Heart right ventricle (tissue), 16 donors: ENCODE measurements at places on chromosomes 5 and 9.

GRCh38 chr5:128546658-128547281 lies 8.7 kb upstream of the FBN2 start:
- no peak for DNase-seq

DNA sequence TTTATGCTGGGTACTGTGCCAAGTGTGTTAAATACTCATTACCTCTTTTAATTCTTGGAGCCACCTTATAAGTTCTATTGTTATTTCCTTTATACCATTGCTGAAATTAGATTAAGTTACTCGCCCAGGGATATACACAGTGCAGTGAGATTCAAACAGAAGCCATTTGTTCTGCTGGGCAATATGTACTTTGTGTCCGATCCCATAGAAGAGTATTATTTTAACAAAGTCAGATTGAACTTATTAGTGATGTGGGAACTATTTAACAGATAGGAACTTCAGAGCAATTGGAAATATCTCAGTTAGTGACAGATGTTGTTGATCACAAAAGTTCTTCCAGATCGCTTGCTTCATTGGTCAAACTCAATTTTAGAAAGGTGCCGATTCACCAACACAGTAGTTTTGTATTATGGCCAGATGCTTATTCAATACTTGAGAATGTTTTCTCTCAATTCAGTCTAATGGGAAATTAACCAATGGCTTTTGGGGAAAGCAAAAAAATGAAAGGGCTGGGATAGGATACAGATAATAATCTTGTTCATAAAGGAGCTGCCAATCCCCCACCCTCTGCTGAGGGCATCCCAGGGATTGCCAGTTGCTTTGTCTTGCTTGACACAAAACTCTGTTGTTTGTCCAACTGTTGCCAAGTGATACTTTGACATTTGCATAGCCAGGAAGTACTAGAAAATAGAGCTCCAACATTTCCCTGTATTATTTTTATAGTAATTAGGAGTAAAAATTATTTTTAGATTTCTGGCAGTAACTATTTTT lies 94.8 kb upstream of the SEMA6A start:
- no peak for DNase-seq

- DNase-seq: no peak
Measured at GRCh38 chr5:499233-500209, 24.7 kb downstream of the SLC9A3 start.

DNA sequence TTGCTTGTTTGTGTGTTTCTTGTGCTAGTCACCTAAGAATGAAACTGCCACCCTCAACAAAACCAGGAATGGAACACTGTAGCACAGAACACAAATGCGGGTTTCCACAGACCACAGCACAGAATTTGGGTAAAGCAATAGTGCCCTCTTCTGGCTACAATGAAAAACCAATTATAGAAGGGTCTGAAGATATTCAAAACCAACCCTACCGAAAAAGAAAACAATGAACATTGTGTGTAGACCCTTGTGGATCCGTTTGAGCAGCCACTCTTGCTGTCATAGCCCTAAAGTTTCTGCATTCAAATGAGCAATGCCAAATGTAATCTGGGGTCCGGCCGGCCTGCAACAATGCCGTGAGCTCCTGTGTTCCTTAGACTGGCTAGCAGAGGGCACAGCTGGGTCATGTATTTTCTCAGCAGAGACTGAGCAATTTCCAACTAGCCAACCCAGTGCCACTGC lies 8.3 kb upstream of the ENC1 start:
- DNase-seq: no peak

- DNase-seq: no peak
Measured at GRCh38 chr5:114988096-114988495, 181.6 kb downstream of the TRIM36 start.

- no peak for DNase-seq
Measured at GRCh38 chr5:156473269-156473908, 146.4 kb downstream of the SGCD start.

DNA sequence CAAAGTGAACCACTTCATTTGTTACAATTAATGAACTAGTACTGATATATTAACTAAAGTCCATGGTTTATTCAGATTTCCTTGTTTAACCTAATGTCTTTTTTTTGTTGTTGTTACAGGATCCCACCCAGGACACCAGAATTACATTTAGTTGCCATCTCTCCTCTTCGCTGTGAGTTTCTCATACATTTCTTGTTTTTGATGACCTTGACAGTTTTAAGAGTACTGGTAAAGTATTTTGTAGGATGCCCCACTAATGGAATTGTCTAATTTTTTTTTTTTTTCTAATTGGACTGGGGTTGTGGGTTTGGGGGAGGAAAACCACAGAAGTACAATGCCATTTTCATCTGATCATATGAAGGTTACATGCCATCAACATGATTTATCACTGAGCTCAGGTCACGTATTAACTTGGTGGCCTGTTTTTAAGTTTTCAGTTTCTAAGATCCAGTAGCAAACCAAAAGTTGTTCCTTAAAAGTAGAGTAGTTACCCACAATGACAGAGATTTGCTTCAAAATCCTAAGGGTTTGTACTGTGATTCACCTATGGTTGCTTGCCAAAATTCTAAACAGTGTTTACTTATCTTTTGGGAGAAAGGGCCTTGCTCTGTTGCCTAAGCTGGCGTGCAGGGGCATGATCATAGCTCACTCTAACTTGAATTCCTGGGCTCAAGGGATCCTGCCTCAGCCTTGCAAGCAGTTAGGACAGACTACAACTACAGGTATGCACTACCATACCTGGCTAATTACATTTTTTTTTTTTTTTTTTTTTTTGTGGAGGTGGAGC lies 4.5 kb upstream of the OTULIN start:
- no peak for DNase-seq

DNA sequence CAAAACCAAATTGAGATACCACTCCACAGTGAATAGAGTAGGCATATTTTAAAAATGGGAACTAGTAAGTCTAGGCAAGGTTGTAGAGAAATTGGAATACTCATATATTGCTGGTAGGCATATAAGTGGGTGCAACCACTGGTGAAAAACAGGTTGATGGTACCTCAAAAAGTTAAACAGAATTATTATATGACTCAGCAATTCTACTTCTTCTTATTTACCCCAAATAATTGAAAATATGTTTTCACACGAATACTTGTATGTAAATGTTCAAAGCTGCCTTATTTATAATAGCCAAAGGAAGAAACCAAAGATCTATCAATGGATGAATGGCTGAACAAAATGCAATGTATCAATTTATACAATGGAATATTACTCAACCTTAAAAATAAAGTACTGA lies 79.1 kb downstream of the CDH9 start:
- DNase-seq: no peak

- no peak for DNase-seq
Measured at GRCh38 chr9:134568116-134568515, 73.5 kb upstream of the COL5A1 start.

- DNase-seq: no peak
Measured at GRCh38 chr9:14993901-14994554, 83.8 kb upstream of the FREM1 start.

DNA sequence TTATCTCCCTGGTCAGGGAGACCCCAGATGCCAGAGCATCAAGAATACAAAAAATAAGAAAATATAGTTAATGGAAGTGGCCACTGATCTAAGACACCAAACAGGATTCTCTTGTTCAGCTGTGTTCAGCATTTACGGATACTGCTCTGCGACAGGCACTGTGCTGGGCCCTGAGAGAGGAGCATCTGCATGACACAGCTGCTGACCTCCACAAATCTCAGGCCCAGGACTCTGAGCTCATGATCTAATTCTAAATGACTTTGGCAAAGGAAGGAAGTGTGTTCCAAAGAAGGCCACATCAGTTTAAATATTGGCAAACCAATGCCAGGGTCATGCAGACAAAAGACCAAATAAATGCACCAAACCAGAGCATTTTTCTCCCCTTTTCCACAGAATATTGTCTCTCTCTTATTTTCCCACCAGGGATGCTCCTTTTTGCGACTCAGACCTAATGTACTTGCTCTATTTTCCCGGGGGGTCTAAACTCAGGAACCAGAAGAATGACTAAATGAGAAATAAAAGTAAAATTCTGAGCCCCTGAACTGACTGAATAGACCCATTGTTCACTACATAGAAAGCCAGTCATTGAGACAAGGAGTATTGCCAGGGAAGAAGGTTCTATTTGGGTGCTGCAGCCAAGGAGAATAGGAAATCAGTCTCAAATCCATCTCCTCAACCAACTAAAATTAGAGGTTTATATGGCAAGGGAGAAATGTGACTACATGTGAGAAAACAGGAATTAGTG lies 1.4 kb upstream of the AGGF1 start:
- no peak for DNase-seq

GRCh38 chr5:33439905-33440481 lies 772 bp upstream of the TARS1 start:
- no peak for DNase-seq

GRCh38 chr9:97505845-97506244 lies 4.4 kb downstream of the TMOD1 start:
- no peak for DNase-seq

DNA sequence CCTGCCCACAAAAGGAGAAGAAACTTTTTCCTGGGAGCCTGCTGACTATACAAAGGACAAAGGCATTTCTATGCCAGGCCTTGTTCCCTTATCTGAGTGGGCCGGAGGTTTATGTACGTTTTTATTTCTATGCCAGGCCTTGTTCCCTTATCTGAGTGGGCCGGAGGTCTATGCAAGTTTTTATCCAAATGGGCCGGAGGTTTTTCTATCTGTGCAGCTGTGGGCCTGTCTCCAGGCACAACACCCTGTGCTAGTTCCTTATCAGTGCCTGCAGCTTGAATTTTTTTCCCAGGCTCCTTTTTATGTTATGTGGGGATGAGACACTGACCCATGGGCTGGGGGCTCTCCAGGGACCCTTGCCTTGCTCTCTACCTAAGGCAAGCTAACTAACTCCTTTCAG lies 5.5 kb downstream of the SLC25A2 start:
- DNase-seq: no peak

GRCh38 chr5:75342836-75343235 lies 5.8 kb downstream of the HMGCR start:
- DNase-seq: no peak

DNA sequence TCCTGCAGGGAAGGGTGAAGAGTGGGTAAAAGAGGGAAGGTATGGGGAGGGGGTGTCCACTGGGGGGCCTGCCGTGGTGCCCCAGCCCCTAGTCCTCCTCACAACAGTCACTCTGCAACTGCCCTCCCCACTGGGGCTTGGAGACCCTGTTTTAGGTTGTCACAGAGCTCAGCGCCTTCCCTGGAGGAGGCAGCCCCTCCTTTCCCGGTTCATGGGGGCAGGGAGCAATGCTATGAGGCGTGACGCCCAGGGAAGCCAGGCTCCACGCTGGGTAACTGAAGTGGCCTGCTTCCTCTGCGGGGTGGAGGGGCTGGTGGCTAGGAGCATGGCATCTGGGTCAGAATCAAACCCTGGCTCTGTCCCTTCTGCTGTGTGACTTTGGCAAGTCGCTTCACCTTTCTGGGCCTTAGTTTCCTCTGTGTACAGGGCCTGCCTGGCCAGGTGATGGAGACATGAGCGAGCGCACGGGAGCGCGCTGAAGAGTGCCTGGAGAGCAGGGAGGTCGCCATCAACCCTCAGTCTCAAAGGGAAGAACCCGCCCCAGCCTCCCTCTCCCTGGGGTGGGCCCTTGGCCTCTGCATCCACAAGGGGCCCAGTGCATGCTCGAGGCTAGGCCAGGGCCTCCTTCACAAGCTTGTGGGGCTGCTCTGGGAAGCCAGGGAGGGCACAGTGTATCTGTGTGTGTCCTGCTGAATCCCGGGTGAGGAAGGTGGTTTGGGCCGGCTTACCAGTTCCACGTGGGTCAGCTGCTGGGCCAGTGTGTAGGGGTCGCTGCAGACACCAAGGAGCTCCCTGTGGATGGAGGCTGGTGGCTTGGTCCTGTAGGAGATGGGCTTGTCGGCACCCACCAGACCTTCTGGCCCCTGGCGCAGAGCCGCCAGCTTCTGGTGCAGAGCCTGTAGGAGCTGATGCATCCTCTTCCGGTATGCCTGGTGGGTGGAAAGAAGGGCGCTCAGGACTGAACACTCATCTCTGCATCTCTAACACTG lies 56.4 kb upstream of the RNF130 start:
- no peak for DNase-seq

DNA sequence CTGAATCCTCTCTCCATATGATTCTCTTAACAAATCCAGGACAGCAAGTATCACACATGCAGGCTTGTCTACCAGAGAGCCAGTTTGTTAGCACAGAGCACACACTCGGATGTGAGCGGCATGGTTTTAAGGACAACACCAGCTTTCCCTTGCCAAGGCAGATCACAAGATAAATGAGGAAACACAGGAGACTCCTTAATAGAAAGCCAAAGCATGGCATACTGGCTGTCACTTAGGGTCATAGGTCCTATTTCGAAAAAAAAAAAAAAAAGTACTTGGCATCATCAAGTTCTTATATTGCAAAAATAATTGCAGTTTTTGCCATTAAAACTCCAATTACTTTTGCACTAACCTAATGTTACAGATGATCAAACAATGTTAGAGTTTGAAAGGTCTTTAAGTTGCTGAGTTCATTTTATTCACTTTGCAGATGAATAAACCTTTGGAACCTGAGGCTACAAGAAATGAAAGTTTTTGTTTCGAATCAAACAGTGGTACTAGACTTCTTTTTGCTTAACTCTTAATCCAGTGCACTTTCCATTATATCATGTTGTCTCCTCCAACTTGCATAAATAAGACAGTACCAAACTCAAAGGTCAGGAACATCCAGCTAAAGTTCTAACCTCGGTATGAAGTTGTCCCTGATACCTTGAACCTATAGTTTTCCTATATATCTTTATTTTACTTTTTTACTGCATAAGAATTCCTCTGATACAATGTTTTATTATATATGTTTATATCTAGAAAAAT lies 138.5 kb downstream of the MPDZ start:
- no peak for DNase-seq
